D721Med (cell line): ENCODE measurements at places on chromosomes 12 and 14.

GRCh38 chr12:101044512-101045059, 165.5 kb downstream of the SLC5A8 start:
- no peak for DNase-seq

DNA sequence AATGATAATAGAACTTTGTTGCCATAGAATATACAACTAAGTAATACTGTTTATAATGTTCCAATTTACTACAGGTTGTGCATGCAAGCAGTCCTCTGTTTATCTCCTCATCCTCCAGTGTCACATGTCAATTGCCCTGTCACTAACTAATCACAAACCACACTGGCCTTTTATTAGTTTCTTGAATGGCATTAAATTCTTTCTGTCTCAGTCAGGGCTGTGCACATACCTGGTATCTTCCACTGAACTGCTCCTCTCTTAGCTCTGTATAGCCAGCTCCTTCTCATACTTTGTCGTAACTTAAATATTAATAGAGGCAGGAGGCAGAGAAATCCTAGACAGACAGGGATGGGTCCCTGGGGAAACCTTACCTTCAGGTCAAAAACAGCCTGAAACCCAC, 24.0 kb downstream of the GABARAPL1 start:
- no peak for DNase-seq

DNA sequence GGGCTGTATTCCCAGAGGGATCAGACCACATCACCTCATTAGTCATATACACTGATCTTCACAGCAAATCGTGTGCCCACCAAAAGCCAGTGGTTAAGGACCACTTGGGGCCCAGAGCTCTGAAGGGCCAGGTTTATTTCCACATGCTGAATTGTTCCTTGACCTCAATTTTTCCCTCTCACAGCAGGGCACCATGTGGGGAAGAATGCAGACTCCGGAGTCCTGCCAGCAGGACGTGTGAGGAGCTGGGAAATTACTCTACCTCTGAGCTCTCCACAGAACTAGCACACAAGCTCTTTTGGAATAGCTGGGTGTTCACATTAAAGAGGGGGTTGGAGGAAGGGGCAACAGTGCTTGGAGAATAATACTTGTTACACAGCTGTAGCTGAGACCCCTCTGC, 57.6 kb upstream of the SEL1L start:
- no peak for DNase-seq

DNA sequence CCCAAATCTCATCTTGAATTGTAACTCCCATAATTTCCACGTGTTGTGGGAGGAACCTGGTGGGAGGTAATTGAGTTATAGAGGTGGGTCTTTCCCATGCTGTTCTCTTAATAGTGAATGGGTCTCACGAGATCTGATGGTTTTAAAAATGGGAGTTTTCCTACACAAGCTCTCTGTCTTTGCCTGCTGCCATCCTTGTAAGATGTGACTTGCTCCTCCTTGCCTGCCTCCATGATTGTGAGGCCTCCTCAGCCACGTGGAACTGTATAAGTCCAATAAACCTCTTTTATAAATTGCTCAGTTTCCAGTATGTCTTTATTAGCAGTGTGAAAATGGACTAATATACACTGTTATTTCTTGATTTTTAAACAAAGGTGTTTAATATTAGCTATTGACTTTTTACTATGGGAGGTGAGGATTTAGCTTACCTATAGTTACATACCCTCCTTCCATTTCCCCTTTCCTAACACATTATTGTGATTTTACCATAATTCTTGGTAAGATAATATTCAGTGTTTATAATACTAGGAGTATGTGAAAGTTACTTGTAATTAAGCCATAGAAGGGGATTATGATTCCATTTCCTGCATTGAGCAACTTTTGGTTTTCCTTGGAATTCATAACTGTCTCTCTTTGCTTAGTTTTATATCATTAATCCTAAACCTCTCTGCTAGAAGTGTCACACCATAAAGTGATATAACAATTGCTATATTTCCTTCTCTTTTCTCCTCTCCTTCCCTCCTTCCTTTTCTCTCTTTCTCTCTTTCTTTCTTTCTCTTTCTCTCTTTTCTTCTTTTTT, 151.0 kb upstream of the KRAS start:
- DNase-seq: no peak

GRCh38 chr14:89379006-89379405, 38.0 kb downstream of the FOXN3 start:
- no peak for DNase-seq

DNA sequence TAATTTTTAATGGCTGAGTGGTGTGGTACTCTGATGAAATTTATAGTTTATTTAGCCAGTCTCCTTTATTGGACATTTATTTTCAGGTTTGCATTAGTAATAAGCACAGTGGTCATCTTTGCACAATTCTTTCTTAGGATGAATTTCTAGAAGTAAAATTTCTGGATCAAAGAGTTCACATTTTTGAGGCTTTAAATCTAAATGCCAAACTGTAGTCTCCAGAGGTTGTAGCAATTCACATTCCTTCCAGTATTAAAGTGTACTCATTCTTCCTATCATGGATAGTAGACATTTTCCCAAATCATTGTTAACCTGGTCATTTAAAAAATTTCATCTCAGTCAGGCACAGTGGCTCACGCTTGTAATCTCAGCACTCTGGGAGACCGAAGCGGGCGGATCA, 24.8 kb downstream of the SLC39A9 start:
- no peak for DNase-seq

DNA sequence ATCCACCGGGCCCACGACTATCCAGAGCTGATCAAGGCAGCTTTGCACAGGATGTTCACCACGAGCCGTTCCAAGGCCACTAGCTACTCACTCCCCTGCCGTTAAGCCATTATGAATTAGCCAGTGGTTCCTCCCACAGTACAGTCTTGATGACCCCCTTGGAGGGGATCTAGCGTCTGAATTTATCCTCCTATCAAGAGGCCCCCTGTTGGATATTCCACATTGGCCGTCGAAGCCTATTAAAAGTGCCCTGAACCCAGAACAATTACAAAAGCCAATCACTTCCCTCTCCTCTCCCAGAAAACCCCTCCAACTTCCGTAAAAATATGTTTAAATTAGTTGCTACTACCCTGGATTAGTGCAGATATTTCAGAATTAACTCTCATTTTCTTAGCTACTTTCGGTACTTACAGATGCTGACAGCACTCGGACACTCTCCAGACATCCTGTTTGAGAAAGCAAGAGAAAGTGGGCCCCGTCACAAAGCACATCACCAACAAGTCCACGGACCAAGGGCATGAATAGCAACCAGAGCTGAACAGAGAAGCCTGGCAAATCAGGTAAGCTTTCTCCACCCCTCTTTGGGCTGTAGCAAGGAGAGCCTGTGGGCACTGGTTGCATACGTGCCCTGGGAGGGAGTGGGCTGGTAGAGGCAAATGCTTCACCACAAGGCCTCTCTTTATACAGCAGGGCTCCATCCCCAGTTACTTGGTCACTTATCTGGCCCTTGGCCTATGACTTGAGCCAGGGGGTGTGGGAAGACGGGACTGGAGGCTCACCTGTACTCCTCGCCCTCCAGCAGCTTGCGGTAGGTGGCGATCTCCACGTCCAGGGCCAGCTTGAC, 5.3 kb downstream of the KRT3 start:
- no peak for DNase-seq

DNA sequence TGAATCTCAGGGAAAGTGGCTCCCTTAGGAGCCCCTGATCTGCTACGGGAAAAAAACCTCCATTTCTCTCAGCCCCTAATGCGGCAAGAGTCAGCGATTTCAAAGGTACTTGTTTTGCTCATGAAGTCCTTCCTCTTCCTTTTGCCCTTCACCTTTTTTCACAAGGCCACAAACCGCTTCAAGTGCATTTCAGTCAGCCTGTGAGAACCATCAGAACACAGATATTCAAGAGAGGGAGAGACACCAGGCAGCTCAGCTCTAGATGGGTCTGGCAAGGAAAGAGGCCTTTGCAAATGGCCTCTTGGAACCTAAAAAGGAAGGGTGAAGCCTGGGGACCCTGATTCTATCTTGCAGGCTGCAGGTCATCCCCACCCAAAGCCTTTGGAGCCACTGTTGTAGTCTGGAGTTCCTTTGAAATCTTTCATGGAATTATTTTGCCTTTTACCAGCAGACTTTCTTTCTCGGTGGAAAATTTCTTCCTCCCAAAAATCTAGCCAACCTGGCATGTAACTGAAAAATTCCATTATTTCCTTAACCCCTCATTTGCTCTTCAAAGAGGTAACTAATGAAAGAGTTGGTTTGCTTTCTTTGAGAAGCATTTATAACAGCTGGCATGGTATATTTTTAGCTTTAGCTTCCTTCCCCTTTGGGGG, 145.0 kb downstream of the SAMD4A start:
- no peak for DNase-seq

DNA sequence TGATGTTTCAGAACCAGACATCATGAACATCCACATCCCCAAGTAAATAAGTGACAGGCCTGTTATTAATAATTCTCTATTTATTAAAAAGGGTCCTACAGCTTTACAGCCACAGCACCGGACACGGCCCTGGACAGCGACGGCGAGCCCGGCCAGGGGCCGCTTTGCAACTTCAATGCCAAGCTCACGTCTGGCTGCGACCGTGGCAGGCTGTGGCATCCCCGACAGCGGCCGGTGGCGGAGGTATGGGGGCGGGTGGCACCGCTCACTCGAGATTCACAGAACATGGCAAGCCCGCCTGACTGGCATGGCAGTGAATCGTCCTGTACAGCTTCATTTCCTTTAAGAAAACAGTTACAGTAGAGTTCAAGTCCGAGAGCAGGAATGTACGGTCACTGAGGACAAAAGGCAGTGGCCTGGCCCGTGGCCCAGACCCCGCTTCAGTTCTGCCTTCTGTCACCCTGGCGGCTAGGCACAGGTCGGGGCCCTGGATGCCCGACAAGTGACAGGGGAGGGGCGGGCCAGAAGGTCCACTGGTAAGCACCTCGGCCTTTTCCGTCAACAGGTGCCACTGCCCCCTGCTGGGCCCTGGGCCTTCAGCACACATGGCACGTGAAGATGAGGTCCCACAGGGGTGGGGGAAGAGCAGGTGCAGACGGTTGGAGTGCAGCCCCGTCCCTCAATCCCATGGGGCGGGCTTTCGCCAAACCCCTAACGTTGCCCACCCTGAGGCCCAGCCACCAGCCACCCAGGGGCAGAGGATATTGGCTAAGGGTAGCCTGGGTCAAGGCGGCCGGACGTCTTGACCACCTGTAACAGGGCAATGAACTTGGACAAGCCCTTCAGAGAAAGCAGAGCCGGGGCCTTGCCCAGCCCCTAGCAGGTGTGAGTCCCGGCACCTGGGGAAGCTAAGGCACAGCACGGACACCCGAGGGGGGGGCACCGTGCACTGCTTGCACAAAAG, 30.3 kb downstream of the HIP1R start:
- DNase-seq: no peak

DNA sequence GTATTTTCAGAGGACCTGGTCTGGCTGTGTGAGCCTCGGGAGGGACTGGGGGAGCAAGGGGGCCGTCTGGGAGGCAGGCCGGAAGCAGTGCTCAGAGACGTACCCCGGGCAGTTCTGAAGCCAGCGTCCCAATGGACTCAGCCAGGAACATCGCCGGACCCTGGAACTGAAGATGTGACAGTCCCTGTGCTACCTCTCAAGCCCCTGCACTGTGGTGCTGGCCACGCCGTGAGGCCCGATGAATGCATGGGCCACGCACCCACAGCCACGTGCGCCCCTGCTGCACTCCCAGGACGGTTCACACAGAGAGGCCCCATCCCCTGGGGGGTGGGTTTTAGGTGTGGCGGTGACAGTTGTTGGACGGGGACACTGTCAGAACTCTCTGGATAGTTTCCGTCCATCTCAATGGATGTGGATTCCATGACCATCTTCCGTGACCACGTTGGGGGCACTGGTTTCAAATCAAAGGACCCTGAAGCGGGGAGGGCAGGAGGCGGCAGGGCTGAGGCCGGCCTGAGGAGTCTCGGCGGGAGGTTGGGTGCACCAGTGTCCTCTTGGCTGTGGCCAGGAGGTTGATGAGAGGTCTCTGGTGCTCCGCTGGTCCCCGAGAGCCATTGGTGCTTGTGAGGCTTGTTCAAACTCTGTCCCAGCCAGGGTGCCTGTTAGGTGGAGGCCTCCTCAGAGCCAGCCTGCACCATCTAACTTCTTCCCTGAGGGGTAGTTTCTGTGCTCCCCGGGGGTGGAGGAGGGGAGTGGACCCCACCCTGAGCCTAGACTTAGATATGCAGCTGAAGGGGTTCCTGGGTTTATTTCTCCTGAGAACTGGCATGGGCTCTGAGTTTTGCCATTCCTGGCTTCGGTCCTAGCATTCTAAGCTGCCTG, 36.3 kb upstream of the TSPAN9 start:
- no peak for DNase-seq

GRCh38 chr12:93297536-93297935, 80.2 kb upstream of the NUDT4 start:
- no peak for DNase-seq

DNA sequence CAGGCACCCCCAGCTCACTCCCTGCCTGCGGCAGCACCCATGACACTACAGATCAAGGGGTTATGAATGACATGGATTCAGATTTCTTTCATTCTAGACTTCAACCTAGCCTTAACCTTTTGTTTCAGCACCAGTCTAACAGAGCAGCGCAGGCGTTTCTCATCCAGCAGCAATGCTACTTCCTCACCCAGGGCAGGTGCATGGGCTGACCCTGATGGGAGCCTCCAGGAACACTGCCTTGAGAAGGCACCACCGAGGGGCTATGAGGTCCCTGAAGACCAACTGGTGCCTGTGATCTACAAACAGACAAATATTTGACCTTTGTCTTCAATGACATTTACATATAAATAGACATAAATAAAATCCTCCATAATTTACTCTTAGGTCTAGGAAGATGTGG, 10.8 kb downstream of the CDCA4 start:
- DNase-seq: no peak

GRCh38 chr14:73747379-73748211, 33.4 kb upstream of the PNMA1 start:
- no peak for DNase-seq

DNA sequence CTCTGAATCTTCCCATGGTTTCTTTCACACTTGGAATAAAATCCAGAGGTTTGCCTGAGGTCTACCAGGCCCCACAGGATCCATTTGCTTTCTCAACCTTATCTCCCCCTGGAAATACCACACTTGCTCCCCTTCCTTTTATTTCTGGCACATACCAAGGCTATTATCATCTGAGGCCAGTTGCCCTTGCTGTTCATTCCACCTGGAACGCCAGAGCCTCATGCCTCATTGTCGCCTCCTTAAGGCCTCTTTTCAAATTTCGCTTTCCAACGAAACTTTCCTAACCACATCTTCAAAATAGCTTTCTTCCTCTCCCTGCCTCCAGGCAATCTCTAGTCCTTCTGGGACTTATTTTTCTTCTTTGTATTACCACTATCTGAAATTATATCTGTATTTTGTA, 11.2 kb upstream of the LRIG3 start:
- no peak for DNase-seq

DNA sequence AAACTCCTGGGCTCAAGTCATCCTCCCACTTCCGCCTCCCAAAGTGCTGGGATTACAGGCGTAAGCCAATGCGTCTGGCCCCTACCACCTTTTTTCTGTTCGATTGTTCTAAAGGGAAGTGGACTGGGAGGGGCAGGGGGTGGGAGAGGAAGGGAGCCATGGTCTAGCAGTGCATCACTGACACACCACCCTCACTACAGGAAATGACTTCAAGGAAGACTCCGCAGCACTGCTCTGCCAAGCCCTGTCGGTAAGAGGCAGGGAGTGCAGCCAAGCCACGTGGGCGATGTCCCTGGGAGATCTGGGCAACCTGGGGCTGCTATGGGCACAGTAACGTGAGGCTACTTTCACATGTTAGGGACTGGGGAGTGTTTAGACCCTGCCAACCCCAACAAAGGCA, 18.0 kb downstream of the LRRC74A start:
- no peak for DNase-seq
